ENCODE measurements at places on chromosomes 12 and 14. TPM values are rescaled to one million over a fixed set of nuclear protein-coding genes. Genes with fewer than 3 reads are reported as not detected.

GRCh38 chr12:52644078-52644415 is 8.0 kb downstream of the KRT2 start:
- DNase-seq: no peak

- no peak for DNase-seq
Measured at GRCh38 chr14:21042918-21043317, 756 bp downstream of the RNASE7 start.

- DNase-seq: no peak
Measured at GRCh38 chr12:111748867-111749266, 17.9 kb upstream of the ALDH2 start.

DNA sequence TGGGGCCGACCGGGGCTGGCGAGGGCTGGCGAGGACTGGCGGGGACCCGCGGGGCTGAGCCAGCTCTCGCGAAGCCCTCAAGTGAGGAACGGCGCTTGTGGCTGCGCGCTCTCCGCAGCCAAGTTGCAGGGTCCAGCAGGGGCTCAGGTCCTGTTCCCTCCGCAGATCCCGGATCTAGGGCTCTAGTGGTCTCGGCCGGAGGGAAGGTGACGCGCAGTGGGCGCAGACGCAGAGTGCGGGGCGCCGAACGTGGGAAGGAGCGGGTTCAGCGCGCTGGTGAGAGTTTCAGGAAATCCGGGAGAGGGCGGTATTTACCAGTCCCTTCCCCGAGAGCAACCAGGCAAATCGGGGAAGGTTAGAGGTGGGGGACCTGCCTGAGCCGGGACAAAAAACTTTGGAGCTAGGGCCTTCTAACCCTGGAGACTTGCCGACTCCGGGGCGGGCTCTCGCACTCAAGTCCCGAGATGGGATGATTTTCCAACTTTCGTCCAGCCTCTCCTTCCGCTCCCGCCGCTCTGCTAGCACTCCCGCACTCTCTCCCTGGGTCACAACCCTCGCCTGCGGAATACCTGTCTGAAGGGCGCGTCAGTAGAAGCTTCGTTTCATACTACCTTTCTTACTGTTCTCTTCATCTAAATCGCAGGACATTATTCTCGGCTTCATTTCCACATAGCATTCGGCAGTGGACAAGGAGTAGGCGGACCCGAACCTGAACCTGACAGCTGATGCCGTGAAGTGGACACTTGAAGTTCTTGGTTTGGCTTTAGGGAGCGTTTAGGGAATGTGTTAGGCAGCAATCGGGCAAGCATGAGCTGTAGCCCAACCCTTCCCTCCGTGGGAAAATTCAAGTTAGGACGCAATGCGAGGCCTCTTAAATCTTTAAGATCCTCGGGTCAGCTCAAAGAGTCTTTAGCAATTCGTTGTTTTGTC is 13.6 kb upstream of the PAX9 start:
- no peak for DNase-seq

- DNase-seq: no peak
Measured at GRCh38 chr12:17076811-17077210, 470.8 kb upstream of the LMO3 start.

The HSPB8 gene
- total RNA-seq: 3.5 TPM

The CLEC6A gene
- not detected for total RNA-seq

The KRT77 gene
- not detected for total RNA-seq

The USP44 gene
- total RNA-seq: 0.17 TPM
